ENCODE measurements at places on chromosomes 5 and 9. TPM values are rescaled to one million over a fixed set of nuclear protein-coding genes. Genes with fewer than 3 reads are reported as not detected.

GRCh38 chr9:104982543-104982942 lies 54.6 kb upstream of the ABCA1 start:
- H3K36me3 ChIP-seq = peaks cover 4% of the 10 kb centered on the region
- H3K4me3 ChIP-seq = no peak overlapping the region
- peaks cover 10% of the 10 kb centered on the region for H3K4me1 ChIP-seq
- H3K27me3 ChIP-seq = no peaks in the 10 kb centered on the region
- no peak overlapping the region for H3K27ac ChIP-seq

The TEK gene
- 0.91 TPM for total RNA-seq

GRCh38 chr5:135386886-135387628 lies 12.0 kb downstream of the MACROH2A1 start:
- no peaks in the 10 kb centered on the region for H3K27me3 ChIP-seq
- peak; percentile 100 for DNase-seq
- peak overlapping the region; percentile 46 for H3K4me3 ChIP-seq
- peaks cover 65% of the 10 kb centered on the region for H3K36me3 ChIP-seq

DNA sequence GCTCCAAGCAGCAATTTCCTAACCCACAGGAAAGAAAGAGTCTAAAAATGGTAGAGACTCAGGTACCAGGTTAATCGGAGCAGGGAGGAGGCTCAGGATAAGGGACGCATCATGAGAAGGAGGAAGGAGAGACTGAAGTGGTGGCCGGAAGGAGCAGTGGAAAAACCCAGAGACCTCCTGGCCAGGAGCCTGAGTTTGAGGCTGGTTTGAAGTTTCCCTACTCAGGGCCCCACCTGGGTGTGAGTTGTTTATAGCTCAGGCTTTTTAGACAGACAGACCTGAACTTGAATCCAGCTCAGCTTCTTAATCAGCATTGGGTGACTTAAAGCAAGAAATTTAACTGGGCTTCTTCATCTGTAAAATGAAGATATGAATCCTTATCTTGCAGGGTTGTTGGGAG lies 11.9 kb upstream of the AQP7 start:
- peaks cover 34% of the 10 kb centered on the region for H3K4me1 ChIP-seq
- H3K36me3 ChIP-seq = no peaks in the 10 kb centered on the region
- no peak for DNase-seq
- no peaks in the 10 kb centered on the region for H3K27me3 ChIP-seq
- no peak overlapping the region for H3K4me3 ChIP-seq
- no peak overlapping the region for H3K27ac ChIP-seq

DNA sequence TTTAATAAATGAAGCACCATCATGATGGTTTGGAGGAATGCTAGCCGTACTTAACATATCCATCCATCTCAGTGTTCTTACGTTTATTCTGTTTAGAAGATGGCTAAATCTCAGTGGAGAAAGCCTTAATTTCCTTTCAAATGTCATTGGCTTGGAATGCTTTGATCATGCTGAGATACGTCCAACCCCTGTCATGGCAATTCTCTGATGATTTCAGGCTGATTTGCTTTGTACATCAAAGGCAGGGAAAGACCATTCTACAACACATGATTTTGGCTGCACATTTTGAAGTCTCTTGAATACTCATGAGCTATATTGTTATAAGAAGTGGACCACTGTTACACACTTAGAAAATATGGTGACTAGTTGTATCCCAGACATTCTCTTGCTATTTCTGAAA lies 1048.4 kb downstream of the MAT2B start:
- DNase-seq = no peak
- no peaks in the 10 kb centered on the region for H3K4me1 ChIP-seq
- H3K27ac ChIP-seq = no peak overlapping the region
- no peak overlapping the region for H3K4me3 ChIP-seq
- no peaks in the 10 kb centered on the region for H3K27me3 ChIP-seq
- no peaks in the 10 kb centered on the region for H3K36me3 ChIP-seq

GRCh38 chr9:123669346-123669745 lies 260.6 kb downstream of the DENND1A start:
- H3K27me3 ChIP-seq = no peaks in the 10 kb centered on the region
- peaks cover 4% of the 10 kb centered on the region for H3K36me3 ChIP-seq
- no peak for DNase-seq
- no peak overlapping the region for H3K4me3 ChIP-seq
- no peak overlapping the region for H3K27ac ChIP-seq

- H3K27me3 ChIP-seq = no peaks in the 10 kb centered on the region
- H3K27ac ChIP-seq = no peak overlapping the region
- DNase-seq = no peak
- peaks cover 3% of the 10 kb centered on the region for H3K4me1 ChIP-seq
- H3K4me3 ChIP-seq = no peak overlapping the region
Measured at GRCh38 chr5:126477294-126478117, 54.3 kb downstream of the GRAMD2B start.
